T47D (cell line): ENCODE measurements at places on chromosomes 3 and 15.
A peak's percentile ranks its signal among the peaks of the same experiment; 100 is the strongest.

DNA sequence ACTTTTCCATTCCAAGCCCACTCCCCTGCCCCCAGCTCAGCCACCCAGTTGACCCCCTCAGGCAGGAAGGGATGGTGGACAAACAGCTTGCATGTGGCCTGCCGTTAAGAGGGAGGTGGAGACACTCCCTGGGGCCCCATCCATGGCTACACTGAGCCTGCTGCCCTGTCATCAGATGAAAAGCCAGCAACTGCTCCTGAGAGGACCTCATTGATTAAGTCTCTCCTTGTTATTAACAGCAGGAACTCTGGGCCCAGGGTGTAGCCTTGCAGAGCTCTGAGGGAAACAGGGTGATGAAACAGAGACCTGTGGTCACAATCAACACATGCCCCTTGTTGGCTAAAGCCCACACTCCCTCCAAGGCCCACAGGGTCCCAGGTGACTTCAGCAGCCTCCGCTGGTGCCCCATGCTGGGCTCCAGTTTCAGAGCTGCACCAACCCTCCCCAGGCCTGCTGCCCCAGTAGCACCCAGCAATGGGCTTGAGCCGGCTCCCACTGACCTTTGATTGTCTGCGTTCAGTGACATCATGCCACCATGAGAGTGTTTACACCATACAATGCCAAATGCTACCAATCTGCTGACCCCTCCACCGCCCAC is 22.3 kb upstream of the TLE3 start:
- DNase-seq, result no peak

DNA sequence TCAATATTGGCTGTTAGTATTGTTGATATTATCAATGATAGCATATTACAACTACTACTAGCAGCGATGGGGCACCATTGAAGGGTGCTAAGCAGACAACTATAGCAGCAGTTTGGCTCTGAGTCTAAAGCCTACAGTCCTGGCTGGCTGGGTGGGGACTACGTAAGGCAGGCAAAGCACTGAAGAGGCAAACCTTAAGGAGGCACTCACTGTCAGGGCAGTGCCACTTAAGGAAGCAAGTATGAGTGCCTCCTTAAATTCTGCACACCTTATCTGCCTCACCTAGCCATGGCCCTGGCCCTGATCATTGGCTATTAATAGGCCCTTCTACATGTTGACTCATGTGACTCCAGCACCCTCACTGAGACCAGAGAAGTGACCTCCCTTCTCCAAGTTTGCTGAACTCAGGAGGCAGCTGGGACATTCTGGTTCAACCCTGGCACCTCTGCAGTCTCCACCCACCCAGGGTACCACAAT is 20.6 kb downstream of the CDCP1 start:
- no peak for DNase-seq

GRCh38 chr3:10725067-10725466 is 91.0 kb upstream of the SLC6A11 start:
- DNase-seq, result no peak

GRCh38 chr3:169891886-169892285 is 19.5 kb upstream of the SAMD7 start:
- no peak for DNase-seq

DNA sequence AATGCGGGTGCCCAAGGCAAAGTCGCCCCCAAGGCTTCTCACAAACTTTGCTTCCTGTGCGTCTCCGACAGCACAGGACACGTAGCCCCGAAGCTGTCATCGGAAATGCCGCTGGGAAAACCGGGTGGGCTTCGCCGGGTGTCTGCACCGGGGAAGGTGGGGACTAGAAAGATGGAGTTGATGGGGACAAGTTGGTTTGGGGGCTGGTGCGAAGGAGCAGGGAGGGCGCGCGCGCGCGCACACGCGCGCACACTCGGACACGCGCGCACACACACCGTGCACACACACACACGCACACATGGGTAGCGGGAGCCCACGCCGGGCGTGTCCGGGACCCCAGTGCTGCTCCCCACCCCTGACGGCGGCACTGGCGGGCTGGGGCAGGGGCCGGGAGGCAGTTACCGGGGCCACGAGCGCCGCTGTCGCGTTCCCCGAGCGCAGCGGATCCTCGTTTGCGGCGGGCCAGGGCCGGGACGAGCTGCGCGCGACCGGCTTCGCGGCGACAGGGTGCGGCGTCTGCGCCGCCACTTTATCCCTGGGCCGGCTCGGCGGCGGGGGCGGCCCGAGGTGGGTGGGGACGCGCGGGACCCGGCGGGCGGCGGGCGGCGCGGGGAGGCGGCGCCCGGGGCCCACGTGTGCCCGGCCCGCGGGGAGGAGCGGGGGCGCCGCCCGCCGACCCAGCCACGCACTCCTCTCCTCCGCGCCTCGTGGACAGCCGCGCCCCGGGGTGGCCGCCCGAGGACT is 539 bp upstream of the MGLL start:
- no peak for DNase-seq

DNA sequence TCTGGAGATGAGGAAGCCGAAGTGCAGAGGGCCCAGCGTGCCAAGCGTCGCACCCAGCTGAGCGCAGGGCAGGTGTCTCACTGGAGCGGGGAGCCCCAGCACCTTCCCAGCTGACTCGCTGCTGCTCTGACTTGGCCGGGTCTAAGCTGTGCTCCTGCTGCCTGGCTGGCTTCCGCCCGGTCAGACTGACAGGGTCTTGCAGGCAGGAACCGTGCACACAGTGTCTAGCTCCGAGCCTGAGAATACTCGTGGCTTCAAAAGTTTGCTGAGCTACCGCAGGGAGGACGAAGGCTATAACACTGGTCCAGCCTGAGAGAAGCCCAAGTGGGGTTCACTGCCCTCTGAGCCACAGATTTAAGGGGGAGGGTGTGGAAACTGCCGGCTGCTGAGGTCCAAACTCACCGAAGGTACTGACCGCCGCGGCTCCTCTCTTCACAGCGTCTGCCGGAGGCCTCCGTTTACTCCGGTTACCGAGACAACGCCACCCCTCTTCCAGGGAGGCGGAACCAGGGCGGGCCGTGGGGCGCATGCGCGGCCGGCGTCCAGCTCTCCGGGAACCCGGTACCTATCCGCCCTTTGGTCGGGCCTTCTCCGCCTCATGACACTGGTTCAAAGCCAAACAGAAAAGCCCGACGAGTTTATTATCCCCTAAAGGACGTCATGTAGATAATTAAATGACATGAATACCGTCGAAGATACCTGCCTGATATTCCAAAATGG is at the start of gene CFAP44:
CFAP44 (minus strand) TSS at position 443 of the 720 bp plus-strand sequence. CDS start 7,829 bp downstream, outside the sequence.
- no peak for DNase-seq

GRCh38 chr3:103644450-103644849 is 1209.6 kb downstream of the ZPLD1 start:
- no peak for DNase-seq

DNA sequence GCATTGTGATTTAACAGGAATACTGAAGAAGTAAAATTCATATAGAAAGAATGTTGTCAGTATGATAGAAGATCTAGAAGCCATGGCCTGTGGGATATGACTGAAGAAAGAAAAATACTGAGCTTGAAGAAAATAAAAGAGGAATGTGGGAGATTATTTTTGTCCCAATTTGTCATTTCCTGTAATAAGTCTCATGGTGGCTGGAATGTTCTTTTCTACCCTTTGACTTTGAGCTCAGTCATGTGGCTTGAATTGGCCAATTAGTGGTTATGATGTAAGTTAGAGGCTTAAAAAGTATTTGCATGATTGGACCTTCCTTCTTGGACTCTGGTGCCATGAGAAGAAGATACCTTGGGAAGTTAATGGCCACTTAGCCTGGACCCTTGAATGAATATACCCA is 14.1 kb downstream of the APH1B start:
- no peak for DNase-seq

GRCh38 chr3:148937467-148938255 is 53.7 kb upstream of the GYG1 start:
- DNase-seq, result no peak

- DNase-seq, result peak; percentile 39
These were observed 108.8 kb downstream of the KLF13 start for GRCh38 chr15:31435261-31435911.

- no peak for DNase-seq
These were observed 271.8 kb downstream of the MECOM start for GRCh38 chr3:169391672-169392071.

DNA sequence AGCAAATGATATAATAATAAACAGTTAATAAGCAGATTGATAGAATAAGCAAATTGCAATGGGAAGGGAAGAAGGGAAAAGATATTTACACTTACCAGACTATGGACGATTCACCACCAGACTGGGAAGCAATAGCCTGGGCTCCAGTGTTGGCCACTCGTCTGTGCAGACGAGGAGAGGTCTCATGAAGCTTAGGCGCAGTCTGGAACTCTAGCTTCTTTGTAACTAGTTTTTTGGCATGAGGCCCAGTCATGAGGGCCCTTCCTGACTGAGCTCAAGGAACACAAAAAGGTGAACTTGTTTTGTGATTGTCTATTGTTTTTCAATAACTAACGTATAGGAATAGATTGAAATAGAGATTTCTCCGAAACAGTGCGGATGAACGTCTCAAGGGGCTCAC is 63.3 kb upstream of the GATM start:
- DNase-seq, result no peak

GRCh38 chr3:82281205-82281604 is 519.8 kb upstream of the GBE1 start:
- peak; percentile 3 for DNase-seq

DNA sequence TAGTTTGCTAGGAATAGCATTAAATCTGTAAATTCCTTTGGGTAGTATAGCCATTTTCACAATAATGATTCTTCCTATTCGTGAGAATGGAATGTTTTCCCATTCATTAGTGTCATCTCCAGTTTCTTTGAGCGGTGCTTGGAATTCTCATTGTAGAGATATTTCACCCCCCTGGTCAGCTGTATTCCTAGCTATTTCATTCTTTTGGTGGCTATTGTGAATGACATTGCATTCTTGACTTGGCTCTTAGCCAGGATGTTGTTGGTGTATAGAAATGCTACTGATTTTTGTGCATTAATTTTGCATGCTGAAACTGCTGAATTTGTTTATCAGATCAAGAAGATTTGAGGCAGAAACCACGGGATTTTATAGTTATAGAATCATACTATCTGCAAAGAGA is 690.5 kb upstream of the ALCAM start:
- DNase-seq, result no peak
